Activated T-helper 1 cell treated with anti-CD3 and anti-CD28 coated beads, Interleukin-12 subunit alpha, Interleukin-12 subunit beta, Interleukin-2, Interleukin-4 antibody, amounts not matched to agents 30 ng/mL and 10 ng/mL and 1 ng/mL, durations not matched to agents 14 hours and 24 hours and 36 hours (primary cell): ENCODE measurements at places on chromosomes 12 and 14.

DNA sequence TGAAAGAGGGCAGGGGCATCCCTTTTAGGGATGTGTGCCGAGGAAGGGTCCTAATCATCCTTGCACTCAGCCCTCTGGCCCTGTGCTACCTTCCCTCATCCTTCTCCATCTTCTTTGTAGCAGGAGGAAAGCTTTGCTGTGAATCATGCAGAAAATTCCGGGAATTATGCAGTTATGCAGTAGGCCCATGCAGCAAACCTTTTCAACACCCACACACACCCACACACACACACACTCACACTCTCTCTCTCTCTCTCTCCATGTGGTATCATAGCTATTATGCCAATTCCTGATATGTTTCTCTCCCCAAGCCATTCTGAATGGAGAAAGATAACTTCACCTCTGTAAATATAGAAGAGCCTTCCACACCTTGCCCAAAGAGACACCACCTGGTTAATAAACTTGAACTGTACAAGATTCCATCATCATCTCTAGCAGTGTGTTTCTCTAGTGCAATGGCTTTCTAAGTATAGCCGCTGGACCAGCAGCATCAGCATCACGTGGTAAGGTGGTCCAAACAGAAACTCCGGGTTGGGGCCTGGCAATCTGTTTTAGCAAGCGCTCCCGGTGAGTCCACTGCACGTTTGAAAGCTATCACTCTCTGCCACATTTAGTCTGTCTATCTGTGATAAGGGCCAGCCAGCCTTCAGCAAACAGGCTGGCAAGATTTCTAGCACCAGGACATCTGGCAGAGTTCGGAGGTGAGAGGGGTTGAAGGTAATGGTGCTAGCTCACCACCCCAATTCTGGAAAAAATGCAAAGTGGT, 57.6 kb downstream of the MDM2 start:
- H3K4me3 ChIP-seq: no peak overlapping the region
- H3K27ac ChIP-seq: peak overlapping the region; percentile 29
- peaks cover 10% of the 10 kb centered on the region for H3K36me3 ChIP-seq
- DNase-seq: no peak
- H3K27me3 ChIP-seq: no peaks in the 10 kb centered on the region

DNA sequence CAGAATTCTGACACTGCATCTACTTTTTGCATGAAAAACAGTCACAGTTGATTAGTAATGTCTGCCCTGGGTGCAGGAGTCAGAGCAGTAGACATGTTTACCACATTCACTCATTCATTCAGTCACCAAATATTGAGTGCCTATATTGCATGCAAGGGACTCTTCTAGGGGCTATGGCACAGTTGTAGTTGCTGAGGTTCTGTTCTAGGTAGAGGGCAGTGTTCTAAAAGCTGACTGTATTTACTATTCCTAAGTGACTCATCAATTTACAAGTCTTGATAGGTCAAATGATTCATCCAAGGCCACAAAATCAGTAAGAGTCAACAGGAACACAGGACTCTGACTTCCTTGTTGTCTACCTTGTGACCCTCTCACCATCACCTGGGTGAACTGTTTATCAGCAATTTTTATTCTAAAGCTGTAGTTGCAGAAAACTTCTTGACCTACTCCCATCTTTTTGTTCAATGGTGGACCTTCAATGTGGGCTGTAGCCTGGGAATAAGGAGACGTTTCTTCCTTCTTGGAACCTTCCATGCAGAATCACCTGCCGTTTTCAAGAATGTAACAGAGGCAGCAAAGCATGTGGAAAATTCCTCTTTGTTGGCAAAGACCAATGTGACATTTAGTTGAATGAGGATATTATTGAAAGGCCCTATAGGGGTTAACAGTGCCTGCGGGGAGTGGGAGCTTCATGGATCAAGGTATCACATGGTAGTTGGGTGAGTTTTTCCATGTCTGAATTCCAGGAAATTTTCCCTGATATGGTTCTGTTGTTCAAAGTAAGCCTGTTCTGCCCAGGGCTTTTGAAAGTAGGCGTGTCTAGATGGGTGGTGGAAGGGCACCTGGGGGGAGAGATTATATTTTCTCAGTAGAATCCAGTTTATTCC, 223.2 kb downstream of the KTN1 start:
- no peaks in the 10 kb centered on the region for H3K27me3 ChIP-seq
- H3K4me1 ChIP-seq: peaks cover 89% of the 10 kb centered on the region
- peak overlapping the region; percentile 60 for H3K4me3 ChIP-seq

- peaks cover 29% of the 10 kb centered on the region for H3K36me3 ChIP-seq
- no peaks in the 10 kb centered on the region for H3K4me1 ChIP-seq
- DNase-seq: no peak
Measured at GRCh38 chr12:77023501-77023900, 41.9 kb downstream of the E2F7 start.

DNA sequence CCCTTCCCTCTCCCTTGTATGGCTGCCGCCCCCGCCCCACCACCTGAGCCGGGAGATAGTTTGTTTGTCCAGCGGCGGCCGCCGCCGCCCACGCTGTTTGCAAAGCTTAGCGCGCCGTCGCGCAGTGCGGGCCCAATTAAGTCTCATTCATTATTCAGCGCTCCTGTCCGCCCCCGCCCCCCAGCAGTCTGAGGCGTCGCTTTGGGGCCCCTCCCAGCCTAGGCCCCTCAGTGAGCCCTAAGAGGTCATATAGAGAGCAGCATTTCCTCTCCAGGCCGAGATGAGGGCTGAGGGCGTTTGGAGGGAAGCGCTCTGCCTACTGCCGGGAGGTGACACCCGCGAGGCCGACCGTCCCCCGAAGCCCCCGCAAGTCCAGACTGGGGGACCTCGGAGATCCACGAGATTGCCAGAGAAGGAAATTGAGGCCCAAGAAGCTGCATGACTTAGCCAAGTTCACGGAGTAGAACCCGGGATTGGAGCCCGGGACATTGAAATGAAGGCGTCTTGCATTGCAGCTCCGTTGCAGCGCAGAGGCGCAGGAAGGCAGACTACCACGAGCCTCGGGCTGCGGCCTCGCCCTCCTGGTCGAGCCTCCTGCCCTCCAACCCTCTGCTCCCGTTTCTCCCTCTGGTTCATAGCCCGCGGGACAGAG, at the start of gene DNAJC22:
Gene DNAJC22 (plus strand): TSS at position 230 of the 652 bp plus-strand sequence. CDS start 1,985 bp downstream, outside the sequence.
- peaks cover 61% of the 10 kb centered on the region for H3K27me3 ChIP-seq
- peak within 1 kb of the TSS; percentile 79 for H3K4me3 ChIP-seq
- peaks cover 25% of the 10 kb centered on the region for H3K4me1 ChIP-seq
- no peak for DNase-seq
- no peaks in the 10 kb centered on the region for H3K36me3 ChIP-seq

GRCh38 chr14:50063876-50064420, 52.4 kb downstream of the VCPKMT start:
- peaks cover 13% of the 10 kb centered on the region for H3K36me3 ChIP-seq
- H3K27me3 ChIP-seq: no peaks in the 10 kb centered on the region
- peaks cover 88% of the 10 kb centered on the region for H3K4me1 ChIP-seq
- DNase-seq: no peak

GRCh38 chr14:49989966-49990365, 97.1 kb downstream of the ARF6 start:
- peaks cover 8% of the 10 kb centered on the region for H3K36me3 ChIP-seq
- H3K4me1 ChIP-seq: peaks cover 49% of the 10 kb centered on the region
- no peak for DNase-seq
- H3K27me3 ChIP-seq: no peaks in the 10 kb centered on the region
- no peak overlapping the region for H3K4me3 ChIP-seq
- H3K27ac ChIP-seq: no peak overlapping the region

DNA sequence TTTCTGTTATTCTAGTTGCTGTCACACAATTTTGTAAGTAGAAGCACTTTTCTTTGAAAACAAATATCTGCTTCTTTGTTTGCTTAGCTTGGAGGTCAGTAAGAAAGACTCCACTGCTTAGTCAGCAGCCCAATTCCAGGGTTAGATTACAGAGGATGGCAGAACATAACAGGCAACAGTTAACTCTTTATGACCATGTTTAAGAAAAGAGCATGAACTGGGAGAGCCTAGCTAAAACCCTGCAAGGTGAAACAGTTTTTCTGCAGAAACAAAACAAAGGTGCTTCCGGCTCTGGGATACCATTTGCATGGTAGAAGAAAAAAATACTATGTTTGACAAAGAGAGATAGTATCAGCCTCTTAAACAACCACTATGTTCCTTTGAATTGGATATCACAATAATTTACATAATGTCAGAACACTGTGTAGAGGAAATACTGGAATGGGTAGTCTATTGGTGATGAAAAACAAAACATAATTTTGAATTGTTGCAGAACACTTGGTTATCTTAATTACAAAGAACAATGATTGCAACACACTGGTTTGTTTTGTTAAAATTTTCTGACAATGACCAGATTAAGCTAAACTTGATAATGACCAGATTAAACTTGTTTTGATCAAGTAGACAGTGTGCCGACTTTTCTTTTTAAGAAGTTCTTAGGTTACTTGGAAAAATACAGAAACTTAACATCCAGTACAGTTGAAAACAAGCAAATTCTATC, 22.4 kb upstream of the PPM1H start:
- no peak overlapping the region for H3K27ac ChIP-seq
- no peak overlapping the region for H3K4me3 ChIP-seq
- no peak for DNase-seq
- no peaks in the 10 kb centered on the region for H3K36me3 ChIP-seq
- H3K4me1 ChIP-seq: no peaks in the 10 kb centered on the region

GRCh38 chr12:108751821-108752220, 20.5 kb upstream of the CORO1C start:
- no peaks in the 10 kb centered on the region for H3K4me1 ChIP-seq
- H3K4me3 ChIP-seq: no peak overlapping the region
- H3K36me3 ChIP-seq: no peaks in the 10 kb centered on the region

DNA sequence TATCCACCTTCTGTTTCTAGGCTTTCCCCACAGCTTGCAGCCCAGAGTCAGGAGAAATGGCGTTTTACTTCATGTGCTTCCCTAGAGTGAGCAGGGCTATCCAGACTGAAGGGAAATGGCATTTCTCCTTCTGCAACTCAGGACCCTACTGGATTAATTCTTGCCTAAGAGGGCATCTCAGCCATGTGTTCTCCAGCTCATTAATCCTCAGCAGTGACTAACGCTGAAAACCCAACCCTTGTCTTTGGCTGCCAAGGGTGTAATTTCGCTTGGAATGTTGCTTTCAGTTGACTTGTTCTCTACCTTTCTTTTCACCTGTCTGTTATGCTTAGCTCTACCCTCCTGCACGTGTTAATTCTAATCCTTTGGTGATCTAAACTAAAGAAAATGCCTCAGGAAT, 21.0 kb upstream of the EMP1 start:
- H3K27ac ChIP-seq: no peak overlapping the region
- peaks cover 43% of the 10 kb centered on the region for H3K4me1 ChIP-seq
- no peak overlapping the region for H3K4me3 ChIP-seq
- no peaks in the 10 kb centered on the region for H3K36me3 ChIP-seq

- H3K27ac ChIP-seq: no peak overlapping the region
- peaks cover 11% of the 10 kb centered on the region for H3K36me3 ChIP-seq
- H3K27me3 ChIP-seq: no peaks in the 10 kb centered on the region
- no peak for DNase-seq
- H3K4me1 ChIP-seq: no peaks in the 10 kb centered on the region
- no peak overlapping the region for H3K4me3 ChIP-seq
Measured at GRCh38 chr14:50263321-50263720, 31.9 kb upstream of the SOS2 start.

DNA sequence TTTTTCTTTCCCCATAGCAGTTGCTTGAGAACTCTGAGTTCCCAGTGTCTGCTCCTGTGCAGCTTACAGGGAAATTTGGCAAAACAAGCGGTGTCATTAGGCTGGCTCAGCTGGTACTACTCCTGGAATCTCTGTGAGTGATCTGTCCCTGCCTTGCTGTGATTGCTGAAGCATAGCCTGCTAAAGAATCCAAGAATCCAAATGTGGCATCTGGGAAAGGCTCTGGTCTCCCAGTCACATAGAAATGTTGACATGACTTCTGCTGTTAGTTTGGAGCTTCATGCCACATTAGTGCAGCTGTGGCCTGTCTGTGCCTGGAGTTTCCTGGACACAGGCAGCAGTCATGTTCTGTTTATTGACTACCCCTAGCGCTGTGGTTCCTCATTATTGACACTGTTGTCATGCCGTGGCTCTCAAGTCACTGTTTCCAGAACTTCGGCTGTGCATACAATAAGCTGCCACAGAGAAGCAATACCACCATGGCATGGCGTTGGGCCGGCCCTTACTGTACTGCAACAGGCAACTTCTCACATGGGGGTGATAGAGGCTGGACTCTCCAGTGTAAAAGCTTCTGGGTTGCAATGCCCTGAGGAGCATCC, 166.8 kb downstream of the MYRFL start:
- no peaks in the 10 kb centered on the region for H3K36me3 ChIP-seq
- H3K4me1 ChIP-seq: no peaks in the 10 kb centered on the region
- no peaks in the 10 kb centered on the region for H3K27me3 ChIP-seq
- no peak for DNase-seq

- no peak for DNase-seq
- no peaks in the 10 kb centered on the region for H3K36me3 ChIP-seq
- H3K27me3 ChIP-seq: no peaks in the 10 kb centered on the region
- H3K27ac ChIP-seq: no peak overlapping the region
Measured at GRCh38 chr12:9347328-9348127, 139.3 kb upstream of the PZP start.

GRCh38 chr14:45633220-45633984, 380.4 kb upstream of the MIS18BP1 start:
- H3K27me3 ChIP-seq: no peaks in the 10 kb centered on the region
- H3K27ac ChIP-seq: no peak overlapping the region
- H3K36me3 ChIP-seq: no peaks in the 10 kb centered on the region
- no peak for DNase-seq
- H3K4me1 ChIP-seq: no peaks in the 10 kb centered on the region
- H3K4me3 ChIP-seq: no peak overlapping the region

- H3K36me3 ChIP-seq: peaks cover 18% of the 10 kb centered on the region
- H3K27me3 ChIP-seq: no peaks in the 10 kb centered on the region
- peaks cover 25% of the 10 kb centered on the region for H3K4me1 ChIP-seq
- DNase-seq: peak; percentile 81
Measured at GRCh38 chr12:110403146-110403975, at the start of gene ANAPC7. Gene ANAPC7 (minus strand): TSS chr12:110403708. CDS start chr12:110403627, 81 bp downstream.

DNA sequence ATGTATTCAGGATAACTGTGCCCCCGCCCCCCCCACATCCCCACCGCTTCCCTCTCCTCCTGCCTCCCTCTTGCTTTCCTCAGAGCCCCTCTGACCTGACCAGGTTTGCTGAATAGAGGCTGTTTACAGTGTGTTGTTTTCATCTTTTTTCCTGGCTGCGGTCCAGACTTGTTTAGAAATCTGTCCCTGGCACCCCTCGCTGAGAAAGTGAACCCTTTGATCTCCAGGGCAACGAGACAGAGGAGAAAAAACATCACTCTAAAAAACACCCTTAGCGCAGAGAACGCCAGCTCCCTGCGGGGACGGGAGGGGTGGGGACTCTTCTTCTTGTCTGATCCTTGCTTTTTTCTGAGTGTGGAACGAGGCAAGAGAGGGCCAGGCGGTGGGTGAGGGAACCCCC, 22.5 kb downstream of the SDS start:
- H3K4me3 ChIP-seq: no peak overlapping the region
- H3K27ac ChIP-seq: no peak overlapping the region
- H3K36me3 ChIP-seq: peaks cover 3% of the 10 kb centered on the region
- DNase-seq: no peak
- no peaks in the 10 kb centered on the region for H3K27me3 ChIP-seq

DNA sequence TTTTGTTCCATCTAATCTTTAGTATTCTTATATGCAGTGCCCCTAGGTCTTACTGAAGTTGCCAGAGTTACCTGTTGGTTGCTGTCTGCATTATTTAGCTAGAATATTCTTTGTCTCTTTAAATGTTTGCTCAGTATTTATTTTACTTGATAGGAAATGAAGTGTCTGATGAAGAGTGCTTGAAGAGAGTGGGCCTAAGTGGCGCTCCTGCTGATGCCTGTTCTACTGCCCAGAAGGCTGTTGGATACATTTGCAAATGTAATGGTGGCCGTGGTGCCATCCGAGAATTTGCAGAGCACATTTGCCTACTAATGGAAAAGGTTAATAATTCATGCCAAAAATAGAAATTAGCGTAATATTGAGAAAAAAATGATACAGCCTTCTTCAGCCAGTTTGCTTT, 18.9 kb downstream of the CMAS start:
- H3K4me3 ChIP-seq: no peak overlapping the region
- H3K27ac ChIP-seq: no peak overlapping the region
- no peak for DNase-seq
- H3K4me1 ChIP-seq: no peaks in the 10 kb centered on the region
